ENCODE measurements at places on chromosomes 16 and 17. TPM values are rescaled to one million over a fixed set of nuclear protein-coding genes. Genes with fewer than 3 reads are reported as not detected.

GRCh38 chr17:42543190-42544079 is 7.4 kb downstream of the NAGLU start:
- DNase-seq = no peak

Gene KCNAB3
- polyA plus RNA-seq = 33.6 TPM

Gene PPP1R27
- polyA plus RNA-seq = not detected

Gene ITGAX
- polyA plus RNA-seq = 7.0 TPM

Measured in spinal cord (tissue), 10 donors.